Retinal pigment epithelial cell (primary cell): ENCODE measurements at places on chromosomes 3 and 15.

- DNase-seq, result no peak
These were observed 74.3 kb downstream of the TJP1 start for GRCh38 chr15:29747837-29748417.

DNA sequence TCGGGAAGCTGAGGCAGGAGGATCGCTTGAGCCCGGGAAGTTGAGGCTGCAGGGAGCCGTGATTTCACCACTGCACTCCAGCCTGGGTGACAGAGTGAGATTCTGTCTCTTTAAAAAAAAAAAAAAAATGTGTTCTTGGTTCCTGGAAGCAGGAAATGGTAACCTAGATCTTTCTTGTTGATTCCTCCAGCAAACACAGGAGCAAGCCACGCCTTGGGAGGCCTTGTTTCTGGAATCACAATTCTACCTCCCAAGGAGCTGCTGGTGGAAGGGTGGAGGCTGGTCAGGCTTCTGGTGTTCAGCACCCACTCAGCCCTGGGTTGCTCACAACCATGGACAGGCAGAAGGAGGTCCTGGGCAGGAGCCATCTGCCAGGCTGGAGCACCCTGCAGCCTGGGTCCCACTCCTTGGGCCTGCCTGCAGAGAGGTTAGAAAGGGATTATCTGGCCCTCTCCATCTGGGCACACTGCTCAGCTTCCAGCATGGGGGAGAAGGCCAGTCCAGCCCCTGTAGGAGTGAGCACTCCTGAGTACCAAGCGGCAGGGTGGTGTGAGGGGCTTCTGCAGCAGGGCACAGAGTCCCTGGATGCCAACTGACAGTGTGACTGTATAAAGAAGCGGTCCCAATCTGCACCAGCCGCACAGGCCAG is 65.6 kb downstream of the ABTB1 start:
- DNase-seq, result no peak

GRCh38 chr3:53554559-53555067 is 60.2 kb downstream of the CACNA1D start:
- no peak for DNase-seq

- DNase-seq, result no peak
These were observed 10.0 kb downstream of the UBR1 start for GRCh38 chr15:43095708-43096347.

DNA sequence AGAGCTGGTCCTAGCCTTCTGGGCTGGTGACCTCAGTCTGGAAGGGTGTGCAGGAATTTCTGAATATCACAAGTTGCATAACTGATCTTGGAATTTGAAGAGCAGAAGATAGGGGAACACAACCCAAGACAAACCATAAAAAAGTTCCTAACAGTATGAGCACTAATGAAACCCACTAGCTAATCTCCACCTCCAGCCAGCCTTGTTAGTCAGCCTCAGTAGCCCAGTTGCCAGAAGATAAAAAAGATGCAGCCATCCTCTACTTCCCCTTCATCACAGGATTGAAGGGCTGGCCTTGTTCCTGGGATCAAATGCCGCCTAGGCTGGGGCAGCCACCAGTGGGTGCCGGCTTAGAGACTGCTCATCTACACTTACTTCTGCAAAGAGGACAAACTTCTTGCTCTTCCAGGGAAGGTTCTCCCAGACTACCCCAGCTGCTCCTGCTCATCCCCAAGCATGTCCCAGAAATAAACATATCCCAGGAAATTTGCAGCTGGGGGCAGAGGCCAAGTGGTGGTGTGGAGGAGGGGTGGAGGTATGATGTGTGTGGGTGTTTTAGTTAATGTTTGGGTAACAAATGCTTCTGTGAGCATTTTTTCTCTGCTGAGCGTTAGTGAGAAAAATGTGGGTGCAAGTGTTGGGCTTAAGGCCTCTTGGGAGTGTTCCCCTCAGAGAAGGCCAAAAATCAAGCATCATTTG is 9.2 kb upstream of the ITGA11 start:
- DNase-seq, result no peak

GRCh38 chr3:175179055-175179454 is 319.9 kb downstream of the NAALADL2 start:
- no peak for DNase-seq

- no peak for DNase-seq
These were observed 52.2 kb upstream of the PCSK6 start for GRCh38 chr15:101541501-101542292.

DNA sequence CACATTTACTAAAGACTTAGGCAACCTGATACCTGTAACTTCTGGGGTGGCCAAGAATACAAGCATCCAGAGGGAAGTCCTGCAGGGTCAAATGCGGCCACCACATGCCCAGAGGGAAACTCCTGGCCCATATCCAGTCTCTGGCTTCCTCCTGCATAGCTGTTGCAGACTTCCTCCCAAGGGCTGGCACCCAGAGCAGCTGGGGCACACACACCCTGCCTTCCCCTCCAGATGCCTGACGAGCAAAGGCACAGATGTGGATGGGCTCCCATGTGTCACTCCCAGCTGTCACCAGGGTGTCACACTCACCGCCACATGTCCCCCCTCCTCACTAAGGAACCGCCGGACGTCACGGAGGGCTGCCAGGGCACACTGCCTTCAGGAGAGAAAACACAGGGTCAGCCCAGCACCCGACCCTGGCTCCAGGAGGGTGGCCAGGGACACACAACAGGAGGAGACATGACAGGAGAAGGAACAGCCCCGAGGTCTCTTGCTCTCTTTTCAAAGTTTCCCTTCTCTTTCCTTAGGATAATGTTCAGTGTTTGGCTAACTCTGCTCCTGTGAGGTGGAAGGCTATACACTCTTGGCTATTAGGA is 13.2 kb downstream of the PFKFB4 start:
- no peak for DNase-seq

GRCh38 chr3:12230406-12230805 is 58.5 kb upstream of the PPARG start:
- no peak for DNase-seq

- DNase-seq, result no peak
These were observed 31.2 kb upstream of the RARRES1 start for GRCh38 chr3:158763421-158763820.

GRCh38 chr15:39788108-39788507 is 5.5 kb upstream of the FSIP1 start:
- DNase-seq, result no peak

DNA sequence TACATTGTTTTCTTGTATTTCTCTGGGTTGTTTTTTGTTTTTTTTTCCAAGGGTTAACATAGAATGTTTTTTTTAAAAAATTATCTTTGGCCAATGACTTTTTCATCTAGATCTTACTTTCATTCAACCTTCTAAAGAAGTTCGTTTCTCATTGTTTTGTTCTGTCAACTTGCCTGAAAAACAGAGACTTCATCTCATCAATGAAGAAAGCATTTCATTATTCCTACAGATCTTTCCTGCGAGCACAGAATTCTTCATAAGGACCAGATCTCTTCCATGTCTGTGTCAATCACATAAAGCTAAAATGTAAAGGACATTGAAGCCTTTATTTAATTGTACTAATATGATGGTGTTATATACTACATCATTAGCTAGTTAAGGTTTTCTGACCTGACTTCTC is 9.7 kb upstream of the EIF3J start:
- DNase-seq, result no peak

- no peak for DNase-seq
These were observed 38.4 kb downstream of the KCNAB1 start for GRCh38 chr3:156158656-156159295.

DNA sequence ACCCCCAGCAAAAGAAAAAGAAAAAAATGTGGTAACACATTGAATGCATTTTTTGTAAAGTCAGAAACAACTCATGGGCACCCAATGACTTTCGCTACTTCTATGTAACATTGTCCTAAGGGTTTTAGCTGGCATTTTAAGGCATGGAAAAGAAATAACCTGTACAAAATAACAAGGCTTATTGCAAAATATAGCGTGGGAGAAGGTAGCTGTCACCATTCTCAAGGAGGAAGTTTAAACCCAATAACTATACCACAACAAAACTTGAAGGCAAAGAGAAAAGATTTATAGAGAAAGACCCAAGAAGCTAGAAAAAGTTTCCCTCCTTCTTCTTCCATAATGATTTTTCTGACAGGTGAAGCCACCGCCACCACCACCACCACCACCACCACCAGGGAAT is 55.7 kb upstream of the ACP3 start:
- no peak for DNase-seq

- DNase-seq, result no peak
These were observed 152.7 kb upstream of the TSC22D2 start for GRCh38 chr3:150255413-150255812.

- DNase-seq, result no peak
These were observed 118.2 kb upstream of the THBS1 start for GRCh38 chr15:39462691-39463090.

DNA sequence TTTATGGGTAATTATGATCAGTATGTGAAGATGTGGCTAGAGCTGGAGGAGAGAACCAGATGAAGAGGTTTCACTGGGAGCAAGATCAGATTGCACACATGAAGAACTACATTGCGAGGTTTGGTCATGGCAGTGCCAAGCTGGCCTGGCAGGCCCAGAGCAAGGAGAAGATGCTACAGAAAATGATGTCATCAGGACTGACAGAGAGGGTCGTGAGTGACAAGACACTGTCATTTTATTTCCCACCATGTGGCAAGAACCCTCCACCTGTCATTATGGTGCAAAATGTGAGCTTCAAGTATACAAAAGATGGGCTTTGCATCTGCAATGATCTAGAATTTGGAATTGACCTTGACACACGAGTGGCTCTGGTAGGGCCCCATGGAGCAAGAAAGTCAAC is 168.3 kb downstream of the C3orf38 start:
- DNase-seq, result no peak

DNA sequence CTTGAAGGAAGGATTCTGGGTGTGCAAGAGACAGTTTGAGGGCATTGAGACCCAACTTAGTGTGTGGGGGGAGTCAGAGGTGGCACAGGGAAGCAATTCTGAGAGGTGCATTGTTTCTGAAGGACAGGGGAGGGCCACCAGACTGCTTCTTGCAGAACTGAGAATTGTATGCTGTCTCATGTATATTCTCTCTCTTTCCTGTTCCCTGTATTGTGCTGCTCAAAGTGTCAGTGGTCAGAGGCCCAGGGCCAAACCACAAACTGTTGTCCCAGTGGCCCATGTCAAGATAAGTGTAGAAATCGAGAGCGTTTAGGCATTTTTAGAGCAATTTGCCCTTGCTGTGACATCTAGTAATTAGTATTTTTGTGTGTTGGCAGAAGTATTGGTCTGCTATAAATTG is 567.1 kb downstream of the EDEM1 start:
- no peak for DNase-seq

GRCh38 chr3:101042996-101043686 is 49.9 kb upstream of the ABI3BP start:
- DNase-seq, result peak; percentile 55

DNA sequence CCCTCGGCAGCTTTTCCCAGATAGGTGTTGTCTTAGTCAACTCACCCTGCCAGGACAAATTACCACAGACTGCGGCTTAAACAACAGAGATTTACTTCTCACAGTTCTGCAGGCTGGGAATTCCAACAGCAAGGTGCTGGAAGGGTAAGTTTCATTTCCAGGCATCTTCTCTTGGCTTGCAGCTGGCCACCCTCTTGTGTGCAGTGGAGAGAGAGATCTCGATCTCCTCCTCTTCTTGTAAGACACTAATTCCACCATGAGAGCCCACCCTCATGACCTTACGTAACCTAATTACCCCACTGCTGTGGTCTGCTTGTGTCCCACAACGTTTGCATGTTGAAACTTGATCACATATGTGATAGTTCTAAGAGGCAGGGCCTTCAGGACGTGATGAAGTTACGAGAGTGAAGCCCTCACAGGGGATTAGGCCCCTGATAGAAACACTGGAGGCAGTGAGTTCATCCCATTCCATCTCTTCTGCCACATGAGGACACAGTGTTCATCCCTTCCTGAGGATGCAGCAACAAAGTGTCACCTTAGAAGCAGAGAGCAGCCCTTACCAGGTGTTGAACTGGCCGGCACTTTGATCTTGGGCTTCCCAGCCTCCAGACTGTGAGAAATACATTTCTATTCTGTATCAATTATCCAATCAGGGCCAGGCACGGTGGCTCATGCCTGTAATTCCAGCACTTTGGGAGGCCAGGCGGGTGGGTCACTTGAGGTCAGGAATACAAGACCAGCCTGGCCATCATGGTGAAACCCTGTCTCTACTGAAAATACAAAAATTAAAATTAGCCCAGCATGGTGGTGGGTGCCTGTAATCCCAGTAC is 247.7 kb downstream of the PLCL2 start:
- DNase-seq, result no peak

DNA sequence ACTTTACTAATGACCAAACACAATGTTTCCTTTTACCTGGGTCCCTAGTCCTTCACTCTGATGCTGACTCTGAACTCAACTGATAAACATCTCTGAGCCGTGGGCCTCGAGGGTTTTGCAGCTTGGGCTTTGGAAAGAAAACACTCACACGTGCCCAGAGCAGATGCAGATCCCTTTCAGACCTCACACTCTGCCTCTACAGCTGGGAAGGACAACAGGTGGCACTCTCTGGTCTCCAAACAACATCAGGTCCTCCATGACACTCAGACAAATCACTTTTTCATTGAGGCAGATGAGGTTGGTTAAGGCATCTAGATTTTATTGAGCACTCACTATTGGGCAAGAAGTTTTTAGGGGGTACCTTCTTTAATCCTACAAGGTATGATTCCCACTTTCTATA is 64.7 kb upstream of the NTRK3 start:
- DNase-seq, result no peak

DNA sequence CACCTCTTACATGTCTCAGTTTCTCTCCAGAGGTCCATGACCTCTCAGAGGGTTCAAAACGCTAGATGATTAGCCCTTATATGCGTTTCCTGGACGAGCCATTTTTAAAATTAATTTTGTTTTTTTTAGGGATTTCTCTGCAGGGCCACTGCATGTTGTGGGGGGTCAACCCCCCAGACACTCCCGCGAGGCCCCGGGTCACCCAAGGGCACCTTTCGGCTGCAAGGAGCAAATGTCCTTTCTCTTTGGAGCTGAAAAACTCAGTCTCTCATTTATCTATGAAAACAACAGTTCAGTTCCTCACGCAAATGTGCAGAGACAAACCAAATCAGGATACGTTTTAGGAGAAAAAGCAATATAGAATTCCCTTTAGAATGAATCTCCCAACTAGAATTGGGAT is 944.3 kb upstream of the SEMA6D start:
- DNase-seq, result no peak

- DNase-seq, result no peak
These were observed 4.3 kb downstream of the ARHGEF26 start for GRCh38 chr3:154125378-154126030.

- peak; percentile 66 for DNase-seq
These were observed 459.4 kb upstream of the TGFBR2 start for GRCh38 chr3:30146978-30147377.

DNA sequence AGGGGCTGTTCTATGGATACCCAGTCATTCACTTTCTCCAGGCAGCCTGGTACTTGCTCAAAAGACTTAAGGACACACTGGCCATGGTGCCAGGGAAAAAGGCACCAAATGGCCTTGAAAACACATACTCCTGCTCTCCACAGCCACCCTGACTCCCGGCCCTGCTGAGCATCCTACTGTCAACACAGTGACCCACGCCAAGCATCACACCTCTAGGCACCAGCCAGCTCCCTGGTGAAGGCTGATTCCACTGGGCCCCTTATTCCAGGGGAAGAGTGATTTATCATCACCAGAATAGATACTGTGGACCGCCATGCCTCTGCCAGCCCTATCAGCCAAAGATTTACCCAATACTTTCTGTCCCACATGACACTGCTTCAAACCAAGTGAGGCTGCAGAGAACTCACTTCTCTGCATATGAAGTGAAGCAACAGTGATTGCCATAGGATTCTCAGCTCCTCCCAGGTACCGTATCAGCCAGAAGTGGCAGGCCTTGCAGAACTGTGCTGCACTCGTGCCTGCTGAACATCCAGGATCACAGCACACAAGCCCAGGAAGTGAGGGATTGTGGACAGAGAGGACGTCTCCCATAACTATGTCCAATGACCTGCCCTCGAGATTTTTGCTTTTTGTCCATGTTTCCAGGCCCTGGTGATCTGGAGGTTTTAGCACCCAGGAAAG is 63.7 kb downstream of the WHAMM start:
- DNase-seq, result no peak
